ENCODE measurements at places on chromosomes 12 and 14.

DNA sequence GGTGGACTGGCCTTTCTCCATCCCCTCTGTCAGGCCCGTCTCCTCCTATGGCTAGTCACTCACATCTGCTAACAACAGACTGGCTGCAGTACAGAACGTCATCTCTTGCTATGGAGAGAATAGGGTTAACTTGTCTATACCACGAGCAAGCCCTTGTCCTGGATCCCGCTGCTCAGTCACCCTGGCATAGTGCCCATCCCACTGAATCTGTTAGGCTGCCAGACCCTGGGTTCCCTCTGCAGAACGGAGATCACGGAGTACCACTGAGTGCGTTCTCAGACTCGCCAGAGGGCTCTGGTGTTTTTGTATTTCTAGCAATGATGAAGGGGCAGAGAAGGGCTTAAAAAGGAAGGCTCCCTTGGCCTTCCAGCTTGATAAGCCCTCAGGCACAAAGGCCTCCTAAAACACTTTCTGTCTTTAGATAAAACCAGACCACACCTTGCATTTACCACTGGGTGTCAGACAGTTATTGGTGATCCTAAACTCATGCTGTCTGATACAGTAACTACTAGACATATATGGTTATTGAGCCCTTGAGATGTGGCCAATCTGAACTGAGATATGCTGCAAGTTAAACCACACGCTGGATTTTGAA lies 6.3 kb upstream of the NRIP2 start:
- DNase-seq, result no peak

DNA sequence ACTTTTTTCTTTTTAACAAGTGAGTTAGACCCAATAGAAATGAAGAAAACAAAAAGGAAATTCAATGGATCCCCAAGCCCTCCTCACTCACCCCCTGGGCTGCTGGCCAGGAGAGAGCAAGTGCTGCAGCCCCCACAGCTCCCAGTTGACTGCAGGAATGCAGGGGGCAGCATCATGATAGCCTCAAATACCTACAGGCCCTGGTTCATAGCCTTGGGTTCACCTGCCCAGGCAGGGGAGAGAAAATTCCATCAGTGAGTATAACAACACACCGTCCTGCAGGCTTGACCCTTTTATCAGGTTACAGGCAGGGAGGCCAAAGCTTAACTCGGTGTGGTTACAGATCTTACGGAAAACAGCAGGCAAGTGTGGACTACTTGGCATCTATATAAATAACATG lies 76.3 kb downstream of the PHLDA1 start:
- DNase-seq, result no peak

DNA sequence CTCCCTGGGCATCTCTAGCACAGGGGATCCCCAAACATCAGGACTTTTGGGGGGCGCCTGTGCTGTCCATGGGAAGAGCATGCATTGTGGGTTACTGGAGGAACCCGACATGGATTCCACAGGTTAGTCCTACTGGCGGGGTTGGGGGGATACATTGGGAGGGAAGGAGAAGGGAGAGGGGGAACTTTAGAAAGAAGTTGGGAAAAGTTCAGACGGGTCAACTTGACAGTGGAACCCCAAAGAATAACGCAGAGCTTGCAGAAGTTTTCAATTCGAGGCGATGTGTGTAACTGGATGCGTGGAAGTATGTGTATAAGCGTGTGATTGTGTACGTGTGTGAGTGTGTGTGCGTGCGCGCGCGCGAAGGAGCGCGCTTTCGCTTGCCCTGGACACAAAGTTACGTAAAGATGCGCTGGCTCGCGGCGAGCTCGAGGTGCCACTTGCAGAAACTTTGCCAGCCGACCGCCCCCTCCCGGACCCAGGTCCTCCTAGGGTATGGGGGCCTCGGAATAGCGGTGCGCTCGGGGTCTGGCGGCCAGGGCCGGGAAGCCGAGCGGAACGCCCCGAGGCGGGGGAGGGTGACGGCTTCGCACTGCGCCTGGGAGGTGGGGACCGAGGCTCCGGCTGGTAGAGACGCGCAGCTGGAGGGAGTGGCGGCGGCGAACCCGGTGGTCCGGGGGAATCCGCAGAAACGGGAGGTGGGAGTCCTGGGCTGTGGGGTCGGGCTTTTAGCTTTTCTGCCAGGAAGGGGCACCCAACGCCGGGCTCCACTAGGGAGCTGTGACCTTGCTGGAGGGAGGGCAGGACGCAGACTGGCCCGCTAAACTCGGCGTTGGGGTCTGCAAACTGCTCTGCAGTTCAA lies 669 bp downstream of the RFX4 start:
- no peak for DNase-seq

GRCh38 chr12:103680591-103681141 lies 93.6 kb downstream of the STAB2 start:
- DNase-seq, result no peak

DNA sequence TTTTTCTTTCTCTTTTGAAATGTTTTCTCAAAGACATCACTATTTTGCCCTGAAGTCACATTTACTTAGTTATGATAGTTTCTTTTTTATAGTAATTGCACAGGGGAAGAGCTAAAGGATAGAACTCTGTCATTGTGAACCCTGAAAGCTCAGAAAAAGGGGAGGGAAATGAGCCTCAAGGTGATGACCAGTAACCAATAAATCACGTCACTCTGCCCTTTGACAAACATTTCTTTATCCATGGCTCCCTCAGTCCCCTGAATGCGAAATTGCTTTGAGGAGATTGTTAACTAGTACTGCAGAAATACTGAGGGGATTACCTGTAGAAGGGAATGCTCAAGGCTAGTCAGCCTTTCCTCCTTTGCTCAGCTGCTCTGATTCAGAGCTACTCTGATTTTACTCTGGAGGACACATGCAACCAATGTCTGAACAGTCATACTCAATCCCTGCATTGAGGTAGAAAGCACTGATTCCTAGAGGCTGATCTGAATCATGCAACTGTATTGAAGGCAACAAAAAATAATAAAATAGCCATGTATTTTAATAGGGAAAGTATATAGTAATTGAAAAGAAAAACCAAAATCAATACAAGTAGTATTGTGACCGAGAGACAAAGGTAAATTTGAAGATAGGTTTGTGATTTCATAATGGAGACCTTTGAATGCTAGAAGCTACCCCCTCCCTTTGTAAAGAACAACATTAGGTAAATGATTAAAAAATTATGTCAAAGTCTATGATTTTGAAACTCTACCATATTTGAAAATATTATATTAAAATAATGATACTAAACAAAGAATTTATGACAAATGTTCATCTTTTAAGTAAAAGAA lies 24.7 kb downstream of the SLCO1B1 start:
- no peak for DNase-seq

DNA sequence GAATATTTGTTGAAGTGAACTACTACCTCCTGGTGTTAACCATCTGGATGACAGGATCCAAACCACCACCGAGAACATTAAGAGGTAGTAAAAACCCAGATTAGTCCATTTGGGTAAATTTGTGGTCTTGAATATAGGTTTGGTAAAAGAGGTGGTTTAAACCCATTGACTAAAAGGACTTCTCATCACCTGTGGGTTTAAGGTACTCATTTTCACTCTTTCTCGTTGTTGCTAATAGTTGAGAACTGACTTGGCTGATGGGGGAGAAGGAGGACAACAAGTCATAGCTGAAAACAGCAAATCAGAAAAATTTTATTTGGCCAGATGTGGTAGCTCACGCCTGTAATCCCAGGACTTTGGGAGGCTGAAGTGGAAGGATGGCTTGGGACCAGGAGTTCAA lies 59.2 kb downstream of the ACADS start:
- no peak for DNase-seq

DNA sequence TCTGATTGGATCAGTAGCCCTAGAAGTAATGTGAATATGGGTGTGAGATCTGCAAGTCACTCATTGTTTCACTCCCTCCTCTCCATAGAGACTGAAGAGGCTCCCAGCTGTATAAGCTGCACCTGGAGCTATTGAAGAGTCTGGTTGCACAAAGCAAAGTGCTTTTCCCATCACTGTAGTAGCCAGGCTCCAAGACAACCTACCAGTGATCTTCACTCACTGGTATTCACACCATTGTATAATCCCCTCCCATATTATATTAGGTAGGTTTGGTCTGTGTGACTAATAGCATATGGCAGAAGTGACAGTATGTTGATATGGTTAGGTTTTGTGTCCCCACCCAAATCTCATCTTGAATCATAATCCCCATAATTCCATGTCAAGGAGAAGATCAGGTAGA lies 64.4 kb downstream of the ZFC3H1 start:
- no peak for DNase-seq

GRCh38 chr12:57118711-57119271 lies 7.6 kb upstream of the STAT6 start:
- DNase-seq, result peak; percentile 68

DNA sequence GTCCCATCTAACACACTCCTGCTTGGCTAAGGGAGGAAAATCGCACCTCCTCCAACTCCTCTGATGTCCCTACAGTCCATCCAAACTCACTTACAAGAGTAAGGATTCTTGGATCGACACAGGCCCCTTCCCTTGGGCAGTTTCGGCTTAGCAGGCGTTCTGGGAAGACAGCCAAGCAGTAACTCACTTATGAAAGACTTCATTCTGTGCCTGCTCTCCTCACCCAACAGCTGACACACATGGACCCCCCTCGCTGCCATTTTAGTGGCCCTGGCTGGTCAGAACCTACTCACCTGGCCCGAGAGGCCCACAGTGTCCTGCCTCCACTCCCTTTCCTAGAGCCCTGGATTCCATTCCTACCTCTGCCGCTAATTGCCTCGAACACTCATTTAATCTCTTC lies 52.3 kb upstream of the BCL2L14 start:
- no peak for DNase-seq

GRCh38 chr14:103386713-103387329 lies 1.6 kb downstream of the MARK3 start:
- DNase-seq, result no peak

DNA sequence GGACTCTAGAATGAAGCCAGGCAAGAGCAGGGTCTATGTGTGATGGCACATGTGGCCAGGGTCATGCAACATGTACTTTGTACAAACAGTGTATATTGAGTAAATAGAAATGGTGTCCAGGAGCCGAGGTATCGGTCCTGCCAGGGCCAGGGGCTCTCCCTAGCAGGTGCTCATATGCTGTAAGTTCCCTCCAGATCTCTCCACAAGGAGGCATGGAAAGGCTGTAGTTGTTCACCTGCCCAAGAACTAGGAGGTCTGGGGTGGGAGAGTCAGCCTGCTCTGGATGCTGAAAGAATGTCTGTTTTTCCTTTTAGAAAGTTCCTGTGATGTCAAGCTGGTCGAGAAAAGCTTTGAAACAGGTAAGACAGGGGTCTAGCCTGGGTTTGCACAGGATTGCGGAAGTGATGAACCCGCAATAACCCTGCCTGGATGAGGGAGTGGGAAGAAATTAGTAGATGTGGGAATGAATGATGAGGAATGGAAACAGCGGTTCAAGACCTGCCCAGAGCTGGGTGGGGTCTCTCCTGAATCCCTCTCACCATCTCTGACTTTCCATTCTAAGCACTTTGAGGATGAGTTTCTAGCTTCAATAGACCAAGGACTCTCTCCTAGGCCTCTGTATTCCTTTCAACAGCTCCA lies 39.6 kb downstream of the DAD1 start:
- no peak for DNase-seq

- no peak for DNase-seq
These were observed 47.3 kb downstream of the PTPN11 start for GRCh38 chr12:112466011-112466422.

DNA sequence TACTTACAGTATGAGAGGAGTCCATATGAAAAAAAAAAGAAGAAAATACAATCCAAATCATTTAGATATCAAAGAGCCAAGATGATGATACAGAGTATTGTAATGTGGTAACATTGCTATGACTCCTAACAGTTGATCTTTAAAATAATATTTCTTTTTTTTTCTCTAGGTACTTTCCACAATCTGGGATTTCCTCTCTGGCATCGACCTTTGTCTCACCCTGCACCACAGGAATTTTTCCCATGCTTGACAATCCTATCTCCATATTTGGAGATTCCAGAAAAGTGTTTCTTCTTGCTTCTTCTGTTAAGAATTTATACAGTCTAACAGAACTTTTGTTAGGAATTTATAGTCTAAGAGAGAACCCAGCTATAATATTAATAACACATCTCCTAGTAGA lies 184.4 kb downstream of the ITPR2 start:
- no peak for DNase-seq

GRCh38 chr12:62643486-62643885 lies 176.9 kb downstream of the MON2 start:
- no peak for DNase-seq

- DNase-seq, result no peak
These were observed 19.2 kb upstream of the EMP1 start for GRCh38 chr12:13177373-13177772.

- no peak for DNase-seq
These were observed 22.3 kb upstream of the SSPN start for GRCh38 chr12:26172946-26173552.

DNA sequence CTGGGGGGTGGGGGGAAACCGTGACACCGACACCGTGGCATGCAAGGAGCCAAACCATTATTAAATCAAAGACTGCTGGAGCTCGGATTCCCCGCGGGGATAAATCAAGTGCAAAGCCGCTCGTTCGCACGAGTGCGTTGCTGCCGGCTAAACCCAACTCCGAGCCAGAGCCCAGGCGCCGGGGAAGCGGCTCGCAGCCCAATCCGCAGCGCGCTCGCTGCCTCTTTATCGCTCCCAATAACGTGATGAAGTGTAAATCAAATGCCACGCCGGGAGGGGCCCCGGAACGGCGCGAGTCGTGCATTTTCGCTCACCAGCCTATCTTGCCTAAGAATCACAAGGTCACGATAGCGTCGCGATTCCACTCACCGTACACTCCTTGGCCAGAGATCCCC lies 1.3 kb downstream of the MDGA2 start:
- peak; percentile 69 for DNase-seq

GRCh38 chr12:25993901-25994651 lies 35.6 kb downstream of the RASSF8 start:
- no peak for DNase-seq

DNA sequence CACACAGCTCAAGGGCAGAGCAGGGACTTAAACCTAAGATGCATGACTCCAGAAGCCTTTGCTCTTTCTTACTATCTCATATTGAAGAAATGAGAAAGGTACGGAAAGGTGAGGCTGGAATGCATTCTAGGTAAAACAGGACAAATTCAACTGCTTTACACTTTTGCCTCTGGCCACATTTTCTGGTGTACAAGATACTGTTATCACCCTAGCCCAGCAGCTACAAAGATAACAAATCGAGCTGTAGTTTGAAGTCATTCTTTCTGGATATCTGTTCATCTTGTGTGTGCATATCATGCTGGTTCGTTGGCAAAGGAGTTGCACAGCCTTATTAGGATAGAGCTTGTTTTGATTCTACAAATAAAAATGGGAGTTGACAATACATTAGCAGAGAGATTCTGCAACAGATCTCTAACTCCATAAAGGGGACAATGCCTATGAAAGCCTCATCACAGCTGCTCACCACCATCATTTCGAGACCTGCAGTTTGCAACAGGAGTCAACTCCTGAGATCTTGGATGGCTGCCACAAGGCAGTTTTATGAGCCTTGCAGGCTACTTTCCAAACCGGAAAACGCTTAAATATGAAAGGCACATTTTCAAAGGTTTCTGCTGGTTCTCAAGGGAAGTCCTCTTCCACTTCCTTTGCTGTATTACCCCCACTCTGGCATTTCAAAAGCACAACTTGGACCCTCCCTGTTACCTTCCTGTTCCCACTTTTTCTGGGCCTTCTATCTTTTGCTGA lies 64.9 kb downstream of the STXBP6 start:
- no peak for DNase-seq
